ENCODE measurements at places on chromosomes 6 and 20.

GRCh38 chr6:26514984-26515383 lies 14.9 kb downstream of the BTN1A1 start:
- DNase-seq: no peak

GRCh38 chr6:83193747-83194566 lies 800 bp downstream of the RWDD2A start:
- peak; percentile 43 for DNase-seq

- DNase-seq: no peak
Observed at GRCh38 chr20:20010639-20011500, 6.3 kb upstream of the NAA20 start.

DNA sequence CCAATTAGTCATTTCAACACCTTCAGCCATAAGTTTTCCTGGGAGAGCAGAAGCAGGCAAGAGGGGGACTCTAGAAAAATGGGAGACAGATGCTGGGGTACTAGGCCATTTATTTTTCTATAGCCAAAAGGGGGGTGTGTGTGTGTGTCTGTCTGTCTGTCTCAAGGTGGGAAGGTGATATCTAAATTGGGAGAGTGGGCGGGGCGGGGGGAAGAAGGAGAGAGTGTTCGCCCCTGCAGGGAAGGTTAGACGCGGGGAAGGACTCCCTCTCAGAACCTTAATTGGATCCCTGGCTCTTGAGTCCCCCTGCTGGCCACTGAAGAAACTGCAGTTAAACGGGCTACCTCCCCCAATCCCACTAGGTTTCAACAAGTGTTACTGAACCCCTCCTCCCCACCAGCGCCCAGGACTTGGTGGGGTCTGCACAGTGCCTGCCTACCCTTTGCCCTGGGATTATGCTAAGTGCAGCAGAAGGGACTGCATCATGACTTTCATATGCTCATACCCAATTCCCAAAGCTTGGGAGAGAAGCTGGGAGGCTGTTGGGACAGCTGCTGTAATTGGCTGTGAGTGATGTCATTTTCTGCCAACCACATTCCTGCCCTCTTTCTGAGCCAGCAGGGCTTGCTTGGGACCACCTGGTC lies 45.8 kb downstream of the FOXP4 start:
- peak; percentile 78 for DNase-seq

- DNase-seq: no peak
Observed at GRCh38 chr20:2839732-2840137, 720 bp downstream of the PCED1A start.

DNA sequence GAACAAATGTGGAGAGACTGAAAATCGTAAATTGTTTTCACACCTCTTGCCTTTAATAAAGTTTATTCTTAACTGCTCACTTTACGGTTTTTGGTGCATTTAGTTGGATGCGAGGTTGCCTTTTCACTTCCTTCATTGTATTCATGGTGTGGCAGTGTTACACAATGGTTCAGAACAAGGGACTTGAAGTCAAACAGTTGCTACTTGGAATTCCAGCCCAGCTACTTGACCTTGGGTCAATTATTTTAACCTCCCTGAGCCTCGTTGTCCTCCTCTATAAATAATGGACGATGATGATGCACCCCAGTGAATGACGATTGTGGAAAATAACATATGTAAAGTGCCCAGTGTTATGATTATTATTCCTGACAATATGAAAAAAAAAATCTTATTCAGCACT lies 72.3 kb downstream of the CARMIL1 start:
- no peak for DNase-seq

DNA sequence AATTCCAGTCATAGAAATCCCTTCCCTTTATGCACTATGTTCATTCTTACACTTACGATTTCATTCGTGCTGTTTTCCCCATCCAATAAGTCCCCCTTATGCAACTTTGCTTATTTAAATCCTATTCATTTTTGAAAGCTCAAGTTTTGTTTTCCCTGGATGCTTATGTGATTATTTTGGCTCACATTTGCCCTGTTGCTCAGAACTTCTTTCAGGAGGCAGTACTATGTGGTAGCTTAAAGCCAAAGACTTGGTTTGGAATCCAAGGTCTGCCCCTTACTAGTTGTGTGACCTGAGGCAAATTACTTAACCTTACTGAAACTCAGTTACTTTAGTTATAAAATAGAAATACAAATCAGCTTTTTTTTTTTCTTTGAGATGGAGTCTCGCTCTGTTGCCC lies 59.6 kb downstream of the MOXD1 start:
- DNase-seq: no peak

DNA sequence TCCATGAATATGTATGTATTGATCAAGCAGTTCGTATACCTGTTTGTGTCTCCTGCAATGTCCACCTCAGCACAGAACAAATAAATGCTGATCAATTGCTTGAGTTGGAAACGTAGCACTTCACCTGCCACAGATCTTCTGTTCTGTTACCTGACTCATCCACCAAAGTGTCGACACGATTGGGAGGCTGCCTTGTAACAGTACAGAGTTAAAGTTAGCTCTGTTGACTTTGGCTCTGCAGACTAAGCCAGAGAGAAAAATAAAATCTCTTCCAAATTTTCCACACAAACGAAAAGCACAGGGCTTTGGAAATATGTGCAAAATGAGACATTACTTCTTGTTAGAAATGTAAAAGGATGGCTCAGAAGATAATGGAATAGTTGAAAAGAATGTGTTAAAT lies 245.4 kb downstream of the NRN1 start:
- no peak for DNase-seq

DNA sequence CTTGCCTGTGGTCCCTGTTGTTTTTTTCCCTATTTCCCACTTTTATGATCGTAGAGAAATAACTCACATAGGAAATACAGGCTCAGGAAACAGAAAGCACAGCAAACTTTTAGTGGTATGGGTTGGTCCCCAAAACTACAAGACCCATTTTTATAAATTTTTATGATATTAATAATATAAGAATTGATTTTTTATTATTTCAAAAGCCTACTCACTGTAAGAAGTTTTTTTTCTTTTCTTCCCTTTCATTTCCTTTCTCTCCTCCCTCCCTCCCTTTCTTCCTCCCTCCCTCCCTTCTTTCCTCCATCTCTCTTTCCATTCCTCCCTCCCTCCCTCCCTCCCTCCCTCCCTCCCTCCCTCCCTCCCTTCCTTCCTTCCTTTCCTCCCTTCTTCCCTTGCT lies 141.5 kb downstream of the ZDHHC14 start:
- no peak for DNase-seq

DNA sequence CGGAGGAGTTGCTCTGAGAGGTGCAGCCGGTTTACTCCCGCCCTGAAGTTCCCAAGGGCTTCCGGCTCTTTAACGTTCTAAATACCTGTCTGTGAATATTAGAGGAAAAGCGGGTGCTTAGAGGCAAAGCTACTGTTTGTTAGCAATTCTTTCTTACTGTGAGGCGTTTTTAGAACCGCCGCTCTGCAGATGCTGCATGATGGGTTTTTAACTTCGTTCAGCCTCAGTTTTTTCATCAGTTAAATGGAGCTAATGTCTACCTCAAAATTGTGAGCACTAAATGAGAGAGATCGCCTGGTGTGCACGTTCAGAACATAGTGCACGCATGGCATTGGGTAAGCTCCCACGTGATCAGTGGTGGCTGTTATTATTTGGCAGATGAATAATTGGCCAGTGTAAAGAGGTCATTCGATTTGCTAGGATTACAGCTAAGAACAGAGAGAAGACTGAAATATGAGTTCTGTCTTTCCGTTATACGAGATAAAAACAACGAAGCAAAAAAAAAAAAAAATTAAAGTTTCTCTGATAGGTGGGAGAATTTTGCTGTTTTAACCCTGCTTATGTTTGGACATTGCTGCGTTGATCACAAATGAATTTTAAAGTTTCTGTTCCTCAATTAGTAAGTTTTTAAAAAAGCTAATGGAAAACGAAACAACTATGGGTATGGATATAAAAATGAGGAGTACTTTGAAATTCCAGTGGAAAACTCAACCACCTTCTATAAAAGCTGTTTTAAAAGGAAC lies 660 bp upstream of the TFB1M start:
- DNase-seq: no peak

DNA sequence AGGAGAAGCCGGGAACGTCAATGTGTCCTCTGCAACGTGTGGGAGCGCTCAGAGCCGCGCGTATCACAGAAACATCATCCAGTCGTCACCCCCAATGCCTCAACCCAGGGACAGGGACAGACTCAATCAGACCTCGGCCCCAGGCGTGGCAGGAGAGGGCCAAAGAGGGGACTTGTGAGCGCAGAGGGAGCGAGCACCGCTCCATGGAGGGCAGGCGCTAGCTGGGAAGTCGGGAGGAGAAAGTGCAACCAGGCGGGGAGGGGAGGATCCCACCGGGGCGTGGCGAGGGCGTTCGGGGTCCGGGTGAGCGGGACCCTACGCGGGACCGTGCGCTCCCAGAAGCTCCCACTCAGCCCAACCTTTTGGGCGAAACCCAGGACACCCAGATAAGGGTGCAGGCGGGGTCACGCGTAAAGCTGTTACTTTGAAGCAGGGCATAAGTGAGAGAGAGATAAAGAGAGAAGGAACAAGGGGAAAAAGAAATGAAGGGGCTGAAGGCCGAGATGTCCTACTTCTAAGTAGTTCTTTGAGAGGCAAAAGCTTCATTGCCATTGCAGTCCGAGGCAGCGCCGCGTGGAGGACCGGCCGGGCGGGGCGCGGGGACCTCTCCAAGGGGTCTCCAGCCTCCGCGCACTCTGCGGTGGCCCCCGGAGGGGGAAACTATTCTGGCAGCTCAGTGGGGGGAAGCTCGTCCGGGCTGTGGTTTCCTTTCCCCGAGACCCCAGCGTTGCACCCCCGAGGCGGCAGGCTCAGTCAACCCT lies 862 bp upstream of the SOBP start:
- DNase-seq: peak; percentile 50

DNA sequence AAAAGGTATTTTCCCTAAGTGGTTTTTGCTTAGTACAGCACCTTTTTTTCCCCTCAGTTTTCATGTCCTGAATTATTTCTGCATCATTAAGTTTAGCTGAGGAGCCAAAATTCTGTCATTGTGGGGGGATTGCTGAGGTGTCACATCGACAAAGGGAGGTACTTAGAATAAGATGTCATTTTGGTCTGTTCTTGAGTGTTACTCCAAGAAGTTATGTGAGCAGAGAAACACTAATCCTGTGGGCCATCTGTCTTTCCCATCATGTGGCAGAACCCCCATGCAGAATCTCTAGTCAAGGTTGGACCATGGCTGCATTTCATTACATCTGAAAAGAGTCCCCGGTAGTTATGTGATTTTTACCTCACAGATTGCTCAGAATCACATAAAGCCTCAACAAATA lies 167.8 kb upstream of the CENPW start:
- DNase-seq: no peak

DNA sequence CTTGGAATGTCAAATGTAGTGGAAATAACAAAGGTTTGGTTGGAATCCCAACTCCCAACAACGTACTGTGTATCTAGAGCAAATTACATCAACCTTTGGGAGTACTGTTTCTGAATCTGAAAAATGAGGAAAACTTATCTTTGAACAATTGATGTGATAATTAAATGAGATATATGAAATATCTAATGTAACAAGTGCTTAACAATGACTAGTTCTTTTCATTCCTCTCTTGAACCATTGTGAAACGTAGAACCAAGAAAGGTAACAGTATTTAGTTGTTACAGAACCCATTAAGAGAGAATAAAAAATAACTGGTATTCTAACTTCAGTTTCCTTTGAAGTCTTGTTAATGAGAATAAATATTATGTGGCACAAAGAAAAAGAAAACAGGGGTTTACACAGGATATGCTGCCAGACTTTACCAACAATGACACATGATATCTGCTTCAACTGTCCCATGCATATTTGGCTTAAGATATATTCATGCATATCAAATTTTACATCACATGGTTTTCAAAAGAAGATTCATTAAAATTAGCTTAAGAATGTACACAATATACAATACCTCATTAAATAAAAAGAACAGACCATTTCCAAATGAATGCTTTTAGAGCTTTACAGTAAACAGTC lies 111.8 kb downstream of the ATG5 start:
- DNase-seq: no peak

DNA sequence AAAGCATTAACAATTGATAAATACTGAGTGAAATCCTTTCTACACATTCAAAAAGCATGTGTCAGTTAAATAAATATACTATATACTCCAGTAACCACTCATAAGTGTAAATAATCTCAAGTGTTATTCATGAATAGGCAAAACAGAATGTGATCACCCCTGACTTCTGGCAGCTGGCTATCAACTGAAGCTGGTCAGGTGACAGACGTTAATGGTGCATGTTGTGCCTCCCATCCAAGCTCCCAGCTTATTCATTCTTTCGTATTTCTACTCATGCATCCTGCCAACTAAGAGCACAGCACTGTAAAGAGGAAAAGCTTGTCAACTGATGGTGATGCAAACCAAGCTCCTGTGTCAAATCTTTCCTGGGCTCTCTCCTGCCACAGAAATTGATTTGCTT lies 7.7 kb downstream of the PSMB1 start:
- no peak for DNase-seq

DNA sequence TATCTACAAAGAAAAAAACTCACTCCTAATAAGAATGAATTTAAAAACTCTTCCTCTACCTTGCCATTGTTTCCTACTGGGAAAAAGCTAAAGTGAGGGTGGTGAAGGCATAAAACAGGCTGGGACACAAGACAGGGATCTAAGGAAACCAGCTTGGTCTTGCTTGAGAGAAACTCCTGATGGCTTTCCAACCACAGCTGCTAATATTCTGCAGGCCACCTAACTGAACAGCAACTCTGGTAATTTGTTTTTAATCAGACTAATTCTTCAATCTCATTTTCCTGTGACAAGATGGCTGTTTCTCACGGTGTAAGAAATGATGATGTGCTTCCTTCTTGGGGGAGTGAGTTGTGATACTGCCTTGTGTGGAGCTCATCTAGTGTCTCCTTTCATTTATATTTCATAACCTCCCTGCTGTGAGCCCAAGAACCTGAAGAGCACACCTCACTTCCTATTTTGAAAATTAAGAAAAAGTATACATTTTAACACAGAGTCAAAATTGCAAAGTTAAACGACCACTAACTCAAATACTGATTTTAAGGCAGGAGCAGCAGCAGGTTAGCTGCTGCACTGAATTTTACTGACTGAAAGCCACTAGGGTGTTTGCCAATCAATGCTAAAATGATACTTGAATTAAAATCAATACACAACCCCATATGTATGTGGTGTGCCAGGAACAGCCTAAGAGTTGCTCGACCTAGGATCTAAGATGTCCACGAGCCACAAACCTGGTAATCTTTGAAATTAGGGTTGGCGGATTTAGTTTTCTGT lies 58.0 kb downstream of the BACH2 start:
- no peak for DNase-seq

GRCh38 chr6:100344761-100345160 lies 120.0 kb downstream of the SIM1 start:
- no peak for DNase-seq

GRCh38 chr20:24995741-24996448 lies 3.3 kb upstream of the APMAP start:
- DNase-seq: no peak

DNA sequence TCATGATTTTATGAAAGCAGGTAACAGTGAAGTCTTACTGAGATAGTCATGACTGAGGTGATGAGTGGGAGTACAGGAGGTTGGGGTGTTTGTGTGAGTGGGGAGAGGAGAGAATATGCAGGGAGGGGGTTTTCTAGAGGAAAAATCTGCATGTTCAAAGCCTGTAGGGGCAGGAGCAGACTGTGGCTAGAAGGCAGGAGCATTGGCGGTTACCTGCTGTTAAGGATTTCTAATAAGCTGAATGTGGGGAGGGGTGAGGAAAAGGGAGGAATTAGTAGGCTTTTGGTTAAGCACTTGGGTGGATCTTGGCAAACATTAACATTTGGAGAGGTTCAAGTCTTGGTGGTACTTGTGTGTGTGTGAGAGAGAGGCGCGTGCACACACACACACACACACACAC lies 70.8 kb downstream of the EYA4 start:
- no peak for DNase-seq

GRCh38 chr20:25269833-25270170 lies 21.9 kb downstream of the PYGB start:
- peak; percentile 12 for DNase-seq
